Activated CD4-positive, alpha-beta T cell treated with anti-CD3 and anti-CD28 coated beads, Interleukin-2, Interleukin-4, amounts not matched to agents 100 ng/mL and 50 ng/mL, durations not matched to agents 16 hours and 8 hours (primary cell): ENCODE measurements at places on chromosomes 16 and 17.

GRCh38 chr16:35585411-35585810 lies 2126.0 kb downstream of the TP53TG3F start:
- no peak for DNase-seq

DNA sequence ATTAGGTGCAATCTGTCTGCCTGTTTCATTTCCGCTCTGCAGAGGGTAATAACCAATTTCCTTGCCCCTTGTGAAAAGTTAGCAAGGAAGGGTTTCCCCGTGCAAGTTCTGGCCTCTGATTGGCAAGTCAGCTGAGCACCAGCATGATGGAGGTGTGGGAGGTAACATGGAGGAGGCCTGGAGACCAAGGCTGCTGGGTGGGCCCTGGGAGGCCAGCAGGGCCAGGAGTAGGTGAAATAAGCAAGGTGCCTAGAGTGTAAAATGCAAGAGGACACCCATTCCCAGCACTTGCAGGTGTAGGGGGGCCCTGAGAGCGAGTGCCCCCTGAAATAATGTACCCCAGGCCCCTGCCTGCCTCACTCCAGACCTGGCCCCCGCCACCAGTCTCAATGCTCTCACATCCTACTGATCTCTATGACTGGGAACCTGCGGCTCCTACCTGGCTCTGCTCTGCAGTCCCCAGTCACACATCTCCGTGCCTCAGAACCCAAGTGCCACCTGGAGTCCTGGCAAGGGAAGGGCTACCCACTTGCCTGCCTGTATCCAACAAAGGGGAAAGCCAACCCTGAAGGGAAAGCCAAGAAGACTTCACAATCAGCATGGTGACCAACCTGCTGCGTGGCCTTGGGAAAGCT lies 116.2 kb downstream of the C16orf78 start:
- DNase-seq, result no peak

DNA sequence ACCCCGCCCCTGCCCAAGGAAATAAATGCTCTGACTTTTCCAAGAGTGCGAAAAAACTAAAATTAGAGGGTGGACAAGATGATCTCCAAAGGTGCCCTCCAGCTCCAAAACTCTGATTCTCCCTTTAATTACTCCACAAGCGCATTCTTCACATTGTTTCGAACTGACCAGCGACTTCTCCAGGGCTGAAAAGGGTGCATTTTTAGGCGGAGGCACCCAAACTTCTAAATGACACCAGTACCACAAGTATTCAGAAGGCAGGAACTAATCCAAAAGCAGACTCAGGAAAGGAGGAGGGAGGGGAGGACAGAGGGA lies 750 bp downstream of the ZFHX3 start:
- DNase-seq, result no peak

- no peak for DNase-seq
Observed at GRCh38 chr16:56513091-56513490, 6.7 kb downstream of the BBS2 start.

- DNase-seq, result no peak
Observed at GRCh38 chr17:58375811-58376210, 23.8 kb upstream of the SUPT4H1 start.
